RKO (cell line): ENCODE measurements at places on chromosomes 11 and 22.

GRCh38 chr22:44403166-44403565, 90.4 kb upstream of the SHISAL1 start:
- no peak for DNase-seq

- DNase-seq, result peak; percentile 41
Measured at GRCh38 chr11:17528181-17528691, 16.0 kb downstream of the USH1C start.

DNA sequence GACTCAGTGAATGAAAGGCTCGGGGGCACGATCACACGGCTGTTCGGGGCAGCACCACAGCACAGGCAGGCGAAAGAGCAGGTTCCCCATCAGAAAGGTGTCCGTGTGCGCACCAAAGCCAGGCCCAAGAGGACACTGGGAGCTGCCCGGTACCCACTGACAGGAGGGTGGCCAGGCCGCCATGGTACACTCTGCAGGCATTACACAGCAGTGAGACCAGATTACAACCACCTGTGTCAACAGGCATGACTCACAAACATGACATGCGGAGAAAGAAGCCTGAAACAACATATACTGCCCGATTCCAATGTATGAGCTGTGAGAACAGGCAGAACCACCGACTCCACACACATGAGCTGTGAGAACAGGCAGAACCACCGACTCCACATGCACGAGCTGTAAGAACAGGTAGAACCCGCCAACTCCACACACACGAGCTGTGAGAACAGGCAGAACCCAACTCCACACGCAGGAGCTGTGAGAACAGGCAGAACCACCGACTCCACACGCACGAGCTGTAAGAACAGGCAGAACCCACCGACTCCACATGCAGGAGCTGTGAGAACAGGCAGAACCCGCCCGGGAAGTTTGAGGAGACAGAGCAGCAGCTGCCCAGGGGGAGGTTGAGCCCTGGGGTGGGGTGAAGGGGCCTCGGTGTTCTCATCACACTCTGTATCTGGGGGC, 32.6 kb downstream of the KIAA0930 start:
- peak; percentile 32 for DNase-seq

DNA sequence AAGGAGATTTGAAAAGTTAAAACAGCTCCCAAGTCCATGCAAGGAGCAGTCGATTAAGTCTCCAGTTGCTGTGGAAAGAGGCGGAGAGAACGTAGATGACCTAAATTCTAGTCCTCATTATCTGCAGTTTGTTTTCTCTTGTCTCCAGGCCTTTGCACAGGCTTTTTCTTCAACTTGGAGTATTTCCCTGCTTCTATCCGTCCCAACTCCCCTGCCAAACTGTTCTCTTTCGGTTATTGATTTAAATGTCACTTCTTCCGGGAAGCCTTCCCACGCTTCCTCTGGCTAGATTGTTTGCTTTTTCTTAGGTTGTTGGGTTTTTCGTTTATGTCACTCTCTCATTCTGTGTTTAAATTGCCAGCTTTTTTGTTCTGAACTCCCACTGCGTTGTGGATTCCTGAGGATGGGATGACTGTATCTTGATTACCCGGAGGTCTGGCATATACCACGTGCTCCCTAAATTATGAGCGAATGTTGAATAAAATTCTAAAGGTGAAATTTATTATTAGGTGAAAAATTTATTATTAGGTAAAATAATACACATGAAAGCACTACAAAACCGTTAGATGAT, 463 bp downstream of the TMEM126B start:
- peak; percentile 35 for DNase-seq

DNA sequence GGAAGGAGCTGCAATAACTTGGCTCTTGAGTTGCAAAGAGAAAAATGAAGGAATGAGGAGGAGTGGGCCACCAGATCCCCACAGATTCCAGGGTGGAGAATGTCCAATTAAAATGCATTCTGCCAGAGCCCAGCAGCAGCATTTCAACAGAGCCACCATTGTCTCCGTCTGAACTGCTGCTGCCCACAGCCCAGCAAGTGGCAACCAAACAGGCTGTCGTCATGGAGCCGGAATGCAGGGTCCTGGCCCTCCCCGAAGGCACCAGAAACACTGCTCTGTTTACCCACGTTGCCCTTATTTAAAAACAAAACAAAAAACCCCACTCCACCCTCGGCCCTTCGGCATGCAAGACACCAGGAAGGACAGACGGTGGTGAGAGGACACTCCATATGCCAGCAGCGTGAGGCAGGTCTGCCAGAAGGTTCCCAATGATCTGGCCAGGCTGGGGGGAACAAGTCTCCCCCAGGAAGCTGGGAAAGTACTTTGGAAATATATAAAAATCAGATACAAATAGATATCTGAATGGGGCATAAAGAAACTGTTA, 32.5 kb downstream of the PLEKHA7 start:
- no peak for DNase-seq

- no peak for DNase-seq
Measured at GRCh38 chr22:49088801-49089791, 738.6 kb downstream of the BRD1 start.

GRCh38 chr22:37183432-37184379, 4.3 kb downstream of the C1QTNF6 start:
- no peak for DNase-seq

DNA sequence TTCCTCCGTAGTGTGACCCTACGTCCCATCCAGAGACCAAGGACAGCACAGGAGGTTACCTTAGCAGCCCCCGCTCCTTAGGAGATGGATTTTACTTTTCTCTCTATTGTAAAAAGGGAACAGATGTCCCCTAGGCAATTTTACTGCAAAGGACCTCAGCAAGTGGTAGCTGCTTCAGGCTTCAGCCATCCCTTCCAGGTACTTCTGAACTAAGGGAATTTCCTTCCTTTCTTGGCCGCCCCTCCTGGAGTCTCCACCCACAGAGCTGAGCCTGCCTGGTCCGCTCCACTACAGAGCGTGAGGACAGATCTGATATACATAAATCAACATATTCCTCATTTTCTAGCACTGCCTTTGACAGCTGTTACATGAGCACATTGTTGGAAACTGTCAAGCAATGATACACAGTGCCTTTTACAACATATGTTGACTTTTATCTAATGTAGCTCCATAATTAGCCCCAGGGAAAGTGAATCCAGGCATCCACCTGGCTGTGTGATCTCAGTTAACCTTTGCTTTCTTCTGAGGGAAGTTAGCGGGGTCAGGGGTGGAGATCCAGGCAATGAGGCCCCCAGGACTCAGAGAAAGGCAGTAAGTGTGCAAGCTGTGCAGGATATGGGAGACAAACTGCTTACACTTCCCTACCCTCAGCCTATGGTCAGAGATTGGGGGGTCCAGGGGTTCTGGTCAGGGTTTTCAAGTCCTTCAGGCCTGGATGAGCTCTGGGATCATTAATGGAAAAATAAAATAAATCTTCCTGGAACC, 51.9 kb downstream of the SPATA19 start:
- no peak for DNase-seq

GRCh38 chr11:122177238-122177637, 61.2 kb upstream of the BLID start:
- no peak for DNase-seq

GRCh38 chr11:2559527-2560311, 114.9 kb downstream of the KCNQ1 start:
- no peak for DNase-seq

GRCh38 chr22:21682385-21683175, 16.8 kb downstream of the PPIL2 start:
- DNase-seq, result no peak

DNA sequence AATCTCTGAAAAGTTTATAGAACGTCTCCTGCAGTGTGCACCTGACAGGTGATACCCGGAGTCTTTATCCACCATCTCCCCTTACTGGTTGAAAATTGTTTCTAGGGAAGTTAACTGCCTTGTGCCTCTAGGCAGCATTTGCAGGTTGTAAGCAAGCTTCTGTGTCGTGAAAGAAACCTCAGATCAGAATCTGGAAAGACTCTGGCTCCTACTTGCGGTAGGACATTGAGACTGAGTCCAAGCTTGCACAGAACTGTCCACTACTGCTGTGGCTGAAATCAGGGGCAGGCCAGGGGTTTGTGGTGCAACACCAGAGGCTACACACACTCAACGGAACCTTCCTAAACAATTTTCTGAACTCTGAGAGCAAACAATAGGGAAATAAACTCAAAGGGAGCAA, 34.8 kb upstream of the MYOD1 start:
- no peak for DNase-seq

GRCh38 chr11:4882543-4882942, 843 bp downstream of the OR51T1 start:
- DNase-seq, result no peak

DNA sequence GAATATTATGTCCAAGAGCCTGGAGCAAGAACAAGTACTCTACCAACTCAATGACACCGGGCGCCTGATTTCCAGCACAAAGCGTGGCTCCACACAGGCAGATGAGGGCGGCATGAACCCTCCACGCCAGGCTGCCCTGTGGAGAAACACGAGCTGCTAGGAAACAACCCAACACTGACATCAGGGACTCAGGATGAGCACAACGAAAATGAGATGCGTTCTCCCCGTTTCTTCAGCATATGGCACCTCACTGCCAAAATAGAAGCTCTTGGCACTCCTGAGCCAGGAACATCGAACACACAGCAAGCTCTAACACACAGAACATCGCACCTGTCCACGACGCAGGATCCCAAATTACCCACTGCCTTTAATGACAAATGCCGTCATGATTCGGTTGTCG, 68.3 kb downstream of the NCAPD3 start:
- DNase-seq, result no peak

DNA sequence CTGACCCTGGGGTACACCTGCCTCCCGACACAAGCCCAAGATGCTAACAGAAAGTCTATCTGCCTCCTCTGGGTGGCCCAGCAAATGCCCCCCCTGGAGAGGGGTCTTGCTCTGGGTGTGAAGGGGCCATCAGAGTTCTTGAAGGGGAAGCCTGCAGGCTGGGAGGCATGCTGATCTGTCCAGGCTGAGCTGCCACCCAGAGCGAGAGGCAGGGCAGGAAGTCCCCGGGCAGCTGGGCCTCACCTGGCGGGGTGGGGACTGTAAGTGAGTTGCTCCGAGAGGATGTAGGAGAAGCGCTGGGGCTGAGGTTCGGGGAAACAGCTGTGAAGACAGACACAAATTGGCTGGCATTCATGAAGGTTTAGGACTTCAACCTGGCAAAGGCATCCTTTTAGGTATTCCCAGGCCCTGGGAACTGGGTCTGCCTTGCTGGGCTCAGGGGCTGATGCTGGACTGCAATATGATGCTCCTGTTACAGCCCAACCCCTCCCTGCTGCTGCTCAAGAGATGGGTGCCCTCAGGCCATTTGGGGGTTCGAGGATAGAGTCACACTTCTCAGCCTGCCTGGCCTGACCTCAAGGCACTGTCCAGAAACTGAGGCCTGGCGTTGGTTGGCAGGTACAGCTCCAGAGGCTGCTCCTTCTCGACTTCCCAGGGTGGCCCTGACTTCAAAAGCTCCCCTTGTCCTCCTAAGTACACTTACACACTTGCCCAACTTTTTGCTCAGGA, 60.2 kb upstream of the LYVE1 start:
- no peak for DNase-seq

- DNase-seq, result no peak
Measured at GRCh38 chr11:73463359-73463758, 87.2 kb downstream of the RELT start.

DNA sequence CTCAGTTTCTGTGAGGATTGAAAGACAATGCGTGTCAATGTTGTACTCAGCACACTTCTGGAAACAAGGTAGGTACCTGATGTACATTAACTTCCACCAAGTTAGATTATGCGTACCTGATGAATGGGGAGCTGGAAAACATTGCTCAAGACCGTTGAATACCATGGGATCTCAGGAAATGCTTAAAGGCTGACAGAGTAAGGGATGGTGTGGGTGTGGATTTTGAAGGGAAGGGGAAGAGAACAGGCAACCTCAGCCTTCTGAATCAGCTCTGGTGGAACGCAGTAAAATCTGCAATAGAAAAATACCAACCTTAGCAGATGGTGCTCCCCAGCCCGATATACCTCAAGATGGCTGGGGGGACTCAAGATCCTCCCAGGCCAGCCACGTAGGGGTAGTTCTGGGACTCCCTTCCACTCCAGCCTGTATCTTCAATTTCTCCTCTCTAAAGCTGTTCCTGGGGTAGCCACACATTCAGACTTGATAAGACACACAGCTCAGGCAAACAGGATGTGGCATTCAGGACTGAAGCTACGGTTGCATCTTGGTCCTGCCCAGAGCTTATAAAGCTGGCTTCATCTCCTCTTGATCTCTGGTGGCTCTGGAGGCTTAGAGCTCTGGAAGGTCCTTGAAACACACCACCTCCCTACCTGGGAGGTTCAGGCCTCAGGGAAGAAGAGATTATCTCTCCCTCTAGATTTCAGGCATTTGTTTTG, 111.8 kb downstream of the CTNND1 start:
- DNase-seq, result no peak

- no peak for DNase-seq
Measured at GRCh38 chr11:77660947-77661346, 23.4 kb upstream of the CLNS1A start.

DNA sequence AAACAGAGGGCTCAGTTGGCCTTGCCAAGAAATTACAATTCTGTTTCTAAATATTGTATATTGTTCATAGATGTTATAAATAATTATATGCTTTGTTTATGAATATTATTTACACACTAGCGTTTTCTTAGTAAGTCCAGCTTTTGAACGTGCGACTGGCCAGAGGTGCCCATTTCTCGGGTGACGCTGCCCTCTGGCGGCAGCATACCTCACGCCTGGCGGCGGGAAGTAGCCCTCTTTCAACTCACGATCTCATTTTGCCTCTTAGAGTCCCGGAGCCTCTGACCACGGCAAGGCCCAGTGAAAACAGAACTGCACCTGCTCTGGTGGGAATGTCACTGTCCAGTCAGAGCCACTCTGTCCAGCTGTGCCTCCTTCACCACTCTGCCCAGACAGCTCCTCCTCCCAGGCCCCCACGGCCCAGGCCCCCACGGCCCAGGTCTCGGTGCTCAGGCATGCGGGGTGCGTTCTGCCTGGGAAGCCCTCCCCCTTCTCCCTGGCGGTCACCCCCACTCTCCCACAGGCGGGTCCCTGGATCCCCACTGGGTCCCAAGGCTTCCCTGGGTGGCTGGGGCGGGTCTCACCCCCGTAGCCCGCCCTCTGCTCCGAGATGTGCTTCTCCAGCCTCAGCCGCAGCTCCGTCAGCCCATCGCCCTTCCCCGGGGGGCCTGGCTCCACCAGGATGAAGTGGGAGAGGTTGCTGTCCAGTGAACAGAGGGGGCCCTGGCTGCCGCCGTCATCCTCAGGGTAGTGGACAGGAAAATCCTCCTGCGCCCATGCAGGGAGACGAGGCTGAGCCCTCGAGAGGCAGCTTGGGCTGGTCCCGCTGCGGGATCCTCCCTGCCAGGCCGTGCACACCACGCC, 19.3 kb downstream of the TSSC4 start:
- peak; percentile 81 for DNase-seq

- DNase-seq, result no peak
Measured at GRCh38 chr11:2783536-2784082, 83.8 kb upstream of the KCNQ1OT1 start.

- DNase-seq, result no peak
Measured at GRCh38 chr22:29703569-29704195, 16.1 kb upstream of the CABP7 start.

GRCh38 chr11:36023922-36024321, 80.1 kb downstream of the LDLRAD3 start:
- no peak for DNase-seq

DNA sequence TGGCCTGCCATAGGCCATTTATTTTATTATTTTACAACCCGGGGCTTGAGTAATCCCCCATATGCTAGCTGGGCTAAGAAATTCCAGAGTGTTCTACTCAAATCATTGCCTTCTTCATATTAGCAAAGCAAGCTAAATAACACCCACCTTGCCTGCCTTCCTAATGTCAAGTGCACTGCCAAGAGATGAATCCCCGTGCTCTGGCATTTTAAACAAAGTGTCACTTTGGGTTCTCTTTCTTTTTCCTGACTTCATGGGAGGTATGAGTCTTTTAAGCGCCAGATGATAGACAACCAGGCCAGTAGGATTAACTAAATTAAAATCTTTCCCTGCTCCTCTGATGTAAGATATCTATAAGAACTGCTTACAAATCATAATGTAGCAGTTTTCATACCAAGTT, 4.5 kb downstream of the MPPED2 start:
- no peak for DNase-seq
